ENCODE measurements at places on chromosomes 2 and 18.
A peak's percentile ranks its signal among the peaks of the same experiment; 100 is the strongest.

GRCh38 chr2:8159966-8160603 lies 521.8 kb upstream of the ID2 start:
- no peak for DNase-seq

DNA sequence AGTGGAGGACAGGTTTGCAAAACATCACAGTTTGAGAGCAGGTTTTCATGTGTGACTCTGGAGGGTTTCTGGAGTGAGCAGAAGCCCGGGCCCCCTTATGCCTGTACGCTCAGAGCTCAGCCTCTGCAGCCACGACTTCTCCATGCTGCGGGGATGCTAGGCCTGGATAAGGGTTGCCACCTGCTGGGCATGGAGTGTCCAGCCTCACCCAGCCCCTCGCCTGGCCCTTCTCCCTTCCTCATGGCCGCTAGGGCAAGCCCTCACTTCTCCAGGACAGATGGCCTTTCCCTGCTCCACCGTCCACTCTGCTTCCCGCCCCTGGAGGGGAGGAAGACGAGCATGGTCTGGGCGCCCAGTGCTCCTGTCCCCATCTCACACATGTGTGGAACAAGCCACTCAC lies 318.7 kb downstream of the GBX2 start:
- DNase-seq = no peak

DNA sequence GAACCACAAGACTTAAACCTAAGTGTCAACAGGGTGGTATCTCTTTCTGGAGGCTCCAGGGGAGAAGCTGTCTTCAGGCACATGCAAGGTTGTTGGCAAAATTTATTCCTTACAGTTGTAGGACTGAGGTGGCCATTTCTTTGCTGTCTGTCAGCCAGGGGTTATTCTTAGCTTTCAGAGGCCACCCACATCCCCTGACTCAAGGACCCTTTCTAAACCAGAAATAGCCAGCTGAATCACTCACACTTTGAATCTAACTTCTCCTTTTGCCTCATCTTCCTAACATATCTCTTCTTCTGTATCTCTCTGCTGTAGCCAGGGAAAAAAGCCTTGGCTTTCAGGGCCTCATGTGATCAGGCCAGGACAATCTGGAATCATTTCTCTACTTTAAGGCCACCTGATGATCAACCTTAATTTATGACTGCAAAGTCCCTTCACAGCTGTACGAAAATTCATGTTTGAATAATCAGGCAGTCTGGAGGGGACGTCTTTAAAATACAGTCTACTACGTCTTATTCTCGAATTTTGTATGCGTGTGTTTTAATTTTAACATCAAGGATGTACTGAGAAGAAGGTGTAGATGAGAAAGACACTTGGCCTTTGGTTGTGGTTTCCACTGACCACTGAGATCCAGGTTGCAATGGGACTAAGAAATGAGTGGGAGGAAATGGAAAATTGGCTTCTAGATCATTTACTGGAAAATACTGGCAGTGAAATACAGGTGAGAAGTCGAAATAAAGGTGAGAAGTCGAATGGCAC lies 90.4 kb downstream of the DOCK10 start:
- DNase-seq = no peak

DNA sequence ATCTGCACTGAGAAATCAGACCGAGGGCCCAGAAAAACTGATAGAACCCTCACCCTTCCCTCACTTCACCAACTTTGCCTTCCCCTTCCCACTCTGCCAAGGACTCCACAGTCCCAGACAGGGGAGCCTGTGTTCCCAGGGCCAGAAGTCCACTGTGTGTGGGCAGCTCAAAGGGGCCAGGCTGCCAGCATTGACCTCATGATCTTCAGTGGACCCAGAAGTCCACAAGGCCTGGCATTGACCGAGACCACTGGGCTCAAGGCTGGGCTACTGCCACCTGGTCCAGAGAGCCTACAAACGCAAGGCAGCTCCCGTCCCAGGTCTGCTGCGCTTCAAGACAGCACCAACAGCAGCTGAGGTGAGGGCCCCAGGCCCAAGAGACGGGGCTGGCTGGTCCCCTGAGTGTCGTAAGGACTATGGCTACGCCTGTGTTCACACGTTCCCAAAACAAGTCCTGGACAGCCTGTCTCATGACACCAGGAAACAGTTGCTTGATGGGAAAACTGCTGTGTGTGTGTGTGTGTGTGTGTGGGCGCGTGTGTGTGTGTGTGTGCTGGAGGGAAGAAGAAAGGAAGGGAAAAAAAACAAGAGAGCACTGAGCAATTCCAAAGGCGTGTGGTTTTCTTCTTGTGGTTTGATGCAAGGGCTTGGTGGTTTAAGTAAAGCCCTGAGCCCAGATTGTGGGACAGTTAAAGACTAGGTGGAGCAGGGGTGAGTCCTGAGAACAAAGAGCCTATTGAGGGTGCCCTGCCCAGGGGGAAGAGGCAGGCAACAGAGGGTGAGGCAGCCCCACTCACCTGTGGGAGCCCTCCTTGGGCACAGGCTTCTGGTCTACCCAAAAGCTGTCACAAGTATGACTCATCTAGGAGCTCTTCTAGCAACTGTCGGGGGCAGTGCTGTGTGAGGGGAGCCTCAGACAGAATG lies 46.6 kb upstream of the ZBTB7C start:
- peak; percentile 81 for DNase-seq

GRCh38 chr2:113000436-113000835 lies 4.8 kb upstream of the IL36A start:
- DNase-seq = no peak

- DNase-seq = no peak
These were observed 86.0 kb downstream of the NRP2 start for GRCh38 chr2:205768341-205768740.

- DNase-seq = peak; percentile 71
These were observed 57.6 kb downstream of the SFXN5 start for GRCh38 chr2:73013936-73014335.

GRCh38 chr2:202821206-202822160 lies 50.1 kb downstream of the ICA1L start:
- no peak for DNase-seq

Measured in fibroblast of pulmonary artery (primary cell).